ENCODE measurements at places on chromosomes 11 and 22. TPM values are rescaled to one million over a fixed set of nuclear protein-coding genes. Genes with fewer than 3 reads are reported as not detected.

- DNase-seq, result no peak
These were observed 37.5 kb downstream of the ADAMTS15 start for GRCh38 chr11:130485983-130486382.

DNA sequence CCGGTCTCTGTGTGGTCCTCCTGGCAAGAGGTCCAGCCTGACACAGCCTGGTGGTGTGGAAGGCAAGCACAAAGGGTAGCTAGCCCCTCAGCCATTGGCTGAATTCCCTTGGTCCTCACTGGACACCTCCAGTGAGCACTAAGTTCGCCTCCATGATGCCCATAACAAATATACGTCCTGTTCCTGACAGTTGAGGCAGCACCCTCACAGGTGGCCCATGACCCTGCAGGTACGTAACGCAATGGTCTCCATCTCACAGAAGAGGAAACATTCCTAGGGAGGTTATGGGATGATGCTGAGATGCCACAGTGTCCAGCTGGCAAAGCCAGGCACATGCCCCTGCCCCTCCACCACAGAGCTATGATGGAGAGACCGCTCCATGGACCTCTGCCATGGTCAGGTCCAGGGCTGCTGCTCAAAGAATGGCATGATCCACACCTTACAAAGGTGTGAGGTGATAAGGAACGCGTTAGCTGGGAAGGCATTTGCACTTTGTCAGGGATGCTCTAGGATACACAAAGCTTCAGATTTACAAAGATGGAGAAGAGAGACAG lies 1.4 kb upstream of the GNAZ start:
- no peak for DNase-seq

GRCh38 chr22:30565341-30565740 lies 9.1 kb downstream of the GAL3ST1 start:
- DNase-seq, result no peak

- DNase-seq, result no peak
These were observed 90.4 kb upstream of the PDGFD start for GRCh38 chr11:104254347-104254746.

GRCh38 chr11:33773987-33774735 lies at the start of gene FBXO3:
Gene FBXO3 (minus strand): TSS chr11:33774520. CDS start chr11:33774497, 23 bp downstream.
- no peak for DNase-seq

DNA sequence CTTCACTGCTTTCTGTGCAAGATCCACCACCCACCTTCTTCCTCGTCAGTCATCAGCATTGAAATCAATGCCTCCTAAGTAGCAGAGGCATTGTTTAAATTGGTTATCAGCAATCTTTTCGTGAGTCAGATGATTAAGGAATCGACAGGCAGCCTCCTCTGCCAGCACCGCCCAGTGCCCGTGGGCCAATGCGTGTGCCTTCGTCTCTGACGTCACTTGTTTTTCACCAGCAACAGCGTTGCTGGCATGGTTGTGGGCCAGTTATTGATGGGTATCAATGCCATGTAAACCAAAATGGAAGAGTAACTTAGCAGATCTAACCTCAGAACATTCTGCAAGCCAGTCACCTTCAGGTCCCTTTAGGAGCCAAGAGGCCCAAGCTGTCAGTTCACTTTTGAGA lies 69.6 kb downstream of the BARX2 start:
- DNase-seq, result no peak

GRCh38 chr11:20055312-20055711 lies 105.0 kb downstream of the DBX1 start:
- DNase-seq, result no peak

GRCh38 chr11:118659314-118659952 lies 20.0 kb downstream of the TREH start:
- DNase-seq, result peak; percentile 54

DNA sequence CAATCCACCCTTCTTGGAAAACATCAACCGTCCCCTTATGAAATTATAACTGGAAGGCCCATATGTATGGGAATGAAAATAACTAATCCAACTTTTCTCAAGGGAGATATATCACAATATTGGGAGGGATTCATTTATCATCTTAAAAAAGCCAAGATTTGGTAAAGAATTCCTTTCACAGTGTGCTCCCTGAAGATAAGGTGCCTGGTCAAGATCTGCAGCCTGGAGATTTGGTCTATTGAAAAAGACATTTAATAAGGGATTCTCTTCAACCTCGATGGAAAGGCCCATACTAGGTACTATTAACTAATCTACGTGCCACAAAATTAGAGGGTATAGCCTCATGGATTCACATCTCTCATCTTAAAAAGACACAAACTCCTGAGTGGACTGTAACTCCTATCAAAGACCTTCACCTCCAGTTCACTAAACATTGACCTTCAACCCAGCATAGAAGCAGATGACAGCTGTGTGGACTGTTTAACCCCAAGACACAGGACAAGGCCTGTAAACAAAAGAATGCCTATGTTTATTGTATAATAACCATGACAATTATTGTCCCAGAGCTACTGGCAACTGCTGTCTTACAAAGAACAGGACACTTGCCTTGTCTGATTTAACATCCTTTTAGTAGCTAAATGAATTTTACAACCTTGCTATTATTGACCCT lies 4.8 kb upstream of the FDX1 start:
- no peak for DNase-seq

GRCh38 chr11:843086-843734 lies 558 bp downstream of the TSPAN4 start:
- DNase-seq, result no peak

DNA sequence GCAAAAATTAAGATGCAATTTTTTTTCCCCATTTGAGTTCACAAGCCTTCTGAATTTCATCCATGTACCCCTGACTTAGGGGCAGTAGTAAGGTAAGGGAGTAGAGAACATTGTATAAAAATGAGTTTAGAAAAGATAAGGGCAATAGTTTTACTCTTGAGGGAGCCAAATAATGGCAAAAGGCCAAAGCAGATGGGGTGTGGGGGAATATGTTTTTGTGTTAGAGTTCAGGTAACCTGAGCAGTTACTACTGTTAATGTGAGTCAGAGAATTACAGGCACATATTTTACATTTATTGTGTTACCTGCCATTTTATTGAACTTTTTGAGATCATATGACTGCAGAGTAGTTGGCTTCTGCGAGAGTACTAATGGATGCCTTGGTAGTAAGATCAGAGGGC lies 3.1 kb downstream of the EED start:
- no peak for DNase-seq

APOL5 gene
- total RNA-seq, result not detected

RIMBP3B gene
- 0.54 TPM for total RNA-seq

OR8U1 gene
- not detected for total RNA-seq

All from Panc1 (cell line).